Tibial nerve (tissue), 4 donors: ENCODE measurements at places on chromosomes 4 and X.

DNA sequence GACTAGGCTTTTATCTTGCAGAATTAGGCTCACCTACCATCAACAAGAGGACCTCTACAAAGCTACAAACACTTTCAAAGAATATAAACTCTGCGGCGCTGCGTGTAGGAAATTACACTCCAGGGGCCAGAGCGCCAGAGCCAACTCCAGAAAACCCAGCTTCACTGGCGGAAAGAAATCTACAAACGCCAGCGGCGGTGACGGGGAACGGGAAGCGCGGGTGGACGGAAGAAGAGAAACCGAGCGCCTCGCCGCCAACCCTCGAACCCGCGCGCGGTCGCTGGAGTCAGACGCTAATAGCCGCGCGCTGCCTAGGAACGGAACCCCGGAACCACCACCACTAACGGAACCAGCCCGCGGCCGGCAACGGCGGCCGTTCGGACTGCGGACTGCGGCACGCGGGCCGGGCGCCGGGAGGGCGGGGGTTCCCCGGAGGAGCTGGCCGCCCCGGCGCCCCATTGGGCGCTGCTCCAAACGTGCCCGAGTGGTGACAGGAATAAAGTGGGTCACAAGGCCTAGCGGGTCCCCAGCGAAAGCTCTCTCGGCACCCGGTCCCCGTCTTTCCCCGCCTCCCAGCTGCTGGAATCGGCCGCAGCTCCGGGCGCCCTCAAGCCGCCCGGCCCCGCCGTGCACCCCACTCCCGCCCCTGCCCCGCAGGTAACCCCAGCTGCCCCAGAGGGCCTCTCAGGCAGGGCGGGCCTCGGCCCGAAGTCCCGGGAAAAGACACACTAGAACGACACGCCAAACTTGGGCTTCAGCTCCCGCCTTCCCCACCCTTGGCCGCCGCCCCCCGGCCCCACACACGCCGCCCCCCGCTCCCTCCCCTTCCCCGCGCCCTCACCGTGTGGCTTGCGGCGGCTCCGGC lies 836 bp downstream of the CLOCK start:
- DNase-seq: peak; percentile 55

DNA sequence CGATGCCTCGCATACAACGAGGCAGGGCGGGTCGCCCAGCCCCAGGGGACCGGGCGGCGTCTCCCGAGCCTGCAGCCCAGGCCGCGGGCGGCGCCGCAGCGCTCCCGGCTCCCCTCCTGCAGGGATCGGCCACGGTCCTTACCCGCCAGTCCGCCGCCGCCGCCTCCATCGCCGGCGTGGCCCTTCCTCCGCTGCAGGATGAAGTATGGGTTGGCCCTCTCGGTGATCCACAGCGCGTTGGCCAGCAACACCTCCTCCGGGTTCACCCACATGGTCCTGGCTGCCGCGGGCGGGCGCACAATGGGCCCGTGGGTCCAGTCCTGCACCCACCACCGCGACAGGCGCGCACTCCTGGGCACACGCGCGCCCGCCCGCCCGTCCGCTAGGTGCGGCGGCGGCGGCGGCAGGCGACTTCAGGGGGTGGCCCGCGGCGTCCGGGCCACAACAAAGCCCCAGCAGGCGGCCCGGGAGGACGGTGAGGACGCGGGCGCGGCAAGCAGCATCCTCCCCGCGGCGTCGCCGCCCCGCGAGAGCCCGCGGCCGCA lies 339 bp downstream of the TBC1D9 start:
- DNase-seq: peak; percentile 11

GRCh38 chrX:107205770-107206696 lies at the start of the genes DNAAF6 and NUP62CL:
TSS of gene DNAAF6 (plus strand) at chrX:107206611. CDS start at chrX:107212876, 6,265 bp downstream.
TSS of gene NUP62CL (minus strand) at chrX:107206433. CDS start at chrX:107175146, 31,287 bp downstream.
- peak; percentile 11 for DNase-seq

DNA sequence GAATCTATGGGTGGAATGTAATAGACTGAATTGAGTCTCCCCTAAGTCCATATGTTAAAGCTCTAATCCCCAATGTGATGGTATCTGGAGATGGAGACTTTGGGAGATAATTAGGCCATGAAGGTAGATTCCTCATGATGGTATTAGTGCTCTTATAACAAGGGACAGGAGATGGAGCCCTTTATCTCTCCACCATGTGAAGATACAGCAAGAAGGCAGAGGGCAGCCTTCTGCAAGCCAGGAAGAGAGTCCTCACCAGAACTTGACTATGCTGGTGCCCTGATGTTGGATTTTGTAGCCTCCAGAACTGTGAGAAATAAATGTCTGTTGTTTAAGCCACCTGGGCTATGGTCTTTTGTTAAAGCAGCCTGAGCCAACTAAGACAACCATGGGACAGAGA lies 76.4 kb upstream of the F8A3 start:
- DNase-seq: no peak

- DNase-seq: no peak
Observed at GRCh38 chr4:14614840-14615239, 387.4 kb upstream of the CPEB2 start.

GRCh38 chrX:107675823-107676555 lies 47.7 kb downstream of the PRPS1 start:
- DNase-seq: no peak

DNA sequence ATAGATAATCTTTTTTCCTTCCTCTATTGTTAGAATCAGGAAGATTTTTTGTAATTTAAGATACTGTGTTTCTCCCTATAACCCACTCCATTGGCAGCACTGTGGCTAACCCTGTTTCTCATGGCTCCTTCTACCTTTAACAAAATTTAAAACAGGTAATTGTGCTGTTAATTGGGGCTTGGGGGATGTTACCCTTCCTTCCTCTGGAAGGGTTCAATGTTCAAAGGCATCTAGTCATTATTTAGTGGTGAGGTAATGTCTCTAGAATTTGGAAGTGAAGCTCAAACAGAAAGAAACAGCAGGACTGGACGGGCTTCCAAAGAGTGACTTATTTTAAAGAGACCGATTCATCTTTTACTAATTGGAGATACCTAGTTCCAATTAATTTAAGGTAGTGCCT lies 166.4 kb downstream of the TRIML1 start:
- DNase-seq: no peak

DNA sequence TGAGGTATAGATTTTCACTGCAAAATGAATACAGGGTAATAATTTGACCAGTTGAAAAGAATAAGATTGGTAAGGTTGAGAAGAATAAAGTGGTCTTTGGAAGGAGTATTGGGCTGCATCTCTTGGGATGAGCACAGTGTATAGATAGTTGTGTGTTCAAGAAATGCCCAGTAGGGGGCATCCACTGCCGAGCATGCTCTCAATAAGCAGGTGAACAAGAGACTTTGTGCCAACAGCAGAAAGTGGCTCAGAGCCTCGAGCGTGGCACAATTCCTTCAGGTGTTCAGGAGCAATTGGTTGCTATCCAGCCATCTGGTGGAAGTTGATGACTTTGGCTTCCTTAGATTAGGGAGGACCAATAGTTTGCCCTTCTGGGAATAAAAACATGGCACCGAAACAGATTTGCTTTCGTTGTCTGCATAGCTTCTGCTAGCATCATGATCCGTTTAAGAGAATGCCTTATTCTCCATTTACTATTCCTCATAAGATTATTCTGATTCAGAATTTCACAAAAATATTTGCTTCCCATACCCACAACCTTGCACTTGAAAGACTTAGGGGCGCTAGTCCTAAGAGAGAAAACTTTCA lies 258.1 kb upstream of the NEIL3 start:
- DNase-seq: no peak

- DNase-seq: no peak
Observed at GRCh38 chr4:141275834-141276233, 55.1 kb downstream of the ZNF330 start.

DNA sequence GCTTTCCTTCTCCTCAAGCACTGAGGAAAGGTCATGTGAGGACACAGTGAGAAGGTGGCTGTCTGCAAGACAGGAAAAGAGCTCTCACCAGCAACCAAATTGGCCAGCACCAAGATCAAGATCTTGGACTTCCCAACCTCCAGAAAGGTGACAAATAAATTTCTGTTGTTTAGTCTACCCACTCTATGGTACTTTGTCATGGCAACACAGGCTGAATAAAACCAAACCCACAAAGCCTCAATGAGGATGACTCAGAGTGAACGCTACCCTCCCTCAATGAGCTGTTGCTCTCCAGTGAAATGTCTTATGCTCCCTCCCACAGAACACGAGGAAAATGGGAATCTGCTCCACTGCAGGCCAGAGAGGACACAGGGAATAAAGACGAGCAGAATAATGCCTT lies 244.1 kb downstream of the RAB28 start:
- DNase-seq: no peak

DNA sequence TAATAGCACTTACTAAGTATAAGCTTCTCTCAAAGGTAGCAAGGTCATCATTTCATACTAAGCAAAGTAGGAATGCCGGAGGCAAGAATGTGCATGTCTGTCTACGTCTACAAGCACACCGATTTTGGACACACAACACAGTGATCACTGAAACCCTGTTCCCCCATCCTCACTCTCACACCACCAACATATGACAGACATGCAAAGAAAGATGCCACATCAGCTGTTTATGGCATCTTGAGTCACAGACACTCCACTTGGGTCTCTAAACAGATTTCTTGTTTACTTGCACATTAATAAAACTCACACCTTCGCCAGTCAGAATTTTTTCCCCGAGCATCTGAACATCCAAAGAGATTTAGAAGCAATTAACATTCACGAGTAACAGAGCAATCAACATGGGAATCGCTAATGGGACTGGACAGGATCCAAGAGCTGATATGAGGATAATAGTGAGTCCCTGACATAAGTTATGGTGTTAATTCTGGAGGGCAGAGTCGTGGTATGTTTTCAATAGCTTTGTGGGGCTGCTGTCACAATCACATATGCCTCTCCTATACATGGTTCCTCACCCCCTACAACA lies 324.1 kb downstream of the DHX15 start:
- DNase-seq: no peak
